Stimulated activated CD8-positive, alpha-beta memory T cell treated with anti-CD3 and anti-CD28 coated beads, Interleukin-2, amount 100 ng/mL, for 1 hour (primary cell): ENCODE measurements at places on chromosomes 2 and 18.

DNA sequence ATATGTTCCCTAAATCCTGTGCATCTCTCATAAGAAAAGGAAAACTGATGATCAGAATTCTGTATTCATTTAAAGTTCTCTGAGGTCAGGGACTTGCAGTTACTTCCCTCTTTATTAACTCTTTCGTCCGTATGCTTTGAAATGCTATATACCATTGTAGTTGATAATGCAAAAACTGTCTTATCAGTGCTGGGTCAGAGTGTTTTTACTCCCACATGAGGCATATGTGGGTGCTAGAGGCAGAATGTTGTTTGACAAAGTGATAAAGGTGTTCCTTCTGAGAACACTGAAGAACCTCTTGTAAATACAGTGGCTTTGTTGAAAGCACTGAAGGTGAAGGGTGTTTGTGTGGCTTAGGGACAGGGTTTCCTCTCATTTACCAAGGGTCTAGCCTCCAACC, 136.5 kb upstream of the NFATC1 start:
- DNase-seq: no peak

- DNase-seq: no peak
These were observed 88.2 kb upstream of the MCFD2 start for GRCh38 chr2:47003641-47004427.

DNA sequence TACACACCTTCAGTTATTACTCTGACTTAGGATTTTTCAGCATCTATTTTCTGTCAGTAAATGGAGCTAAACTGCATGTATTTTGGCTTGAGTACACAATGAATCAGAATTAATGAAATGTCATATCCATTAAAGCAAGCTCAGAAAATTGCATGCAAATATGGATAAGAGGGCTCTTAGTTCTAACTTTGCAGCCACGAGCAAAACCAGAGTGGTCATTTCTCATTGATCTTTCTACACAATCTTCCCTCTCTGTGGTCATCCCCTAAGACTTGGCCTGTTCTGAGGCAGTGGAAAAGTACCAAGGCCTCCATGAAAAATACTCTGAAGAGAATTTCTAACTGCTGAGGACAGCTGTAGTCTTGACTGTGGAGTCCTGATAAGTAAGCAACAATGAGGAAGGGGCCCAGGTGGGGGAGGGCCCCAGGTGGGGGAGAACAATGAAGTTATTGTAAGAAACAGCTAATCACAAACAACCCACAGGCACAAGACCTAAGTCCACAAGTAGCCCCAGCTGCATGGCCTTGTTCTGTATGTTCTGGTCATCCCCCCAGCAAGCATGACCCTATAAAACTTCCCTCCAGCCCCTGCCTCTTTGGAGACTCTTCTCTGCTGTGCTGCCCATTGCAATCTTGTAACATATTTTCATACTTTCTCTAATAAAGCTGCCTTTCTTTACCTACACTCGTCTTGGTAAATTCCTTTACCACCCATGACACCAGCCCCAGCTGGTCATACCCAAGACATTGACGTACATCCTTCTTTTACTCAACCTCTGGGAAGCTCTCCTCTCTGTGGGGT, 230.3 kb downstream of the TDRD15 start:
- DNase-seq: no peak

GRCh38 chr2:5328826-5329225, 363.4 kb upstream of the SOX11 start:
- DNase-seq: no peak

- DNase-seq: no peak
These were observed 43.9 kb downstream of the NFATC1 start for GRCh38 chr18:79439628-79440023.

DNA sequence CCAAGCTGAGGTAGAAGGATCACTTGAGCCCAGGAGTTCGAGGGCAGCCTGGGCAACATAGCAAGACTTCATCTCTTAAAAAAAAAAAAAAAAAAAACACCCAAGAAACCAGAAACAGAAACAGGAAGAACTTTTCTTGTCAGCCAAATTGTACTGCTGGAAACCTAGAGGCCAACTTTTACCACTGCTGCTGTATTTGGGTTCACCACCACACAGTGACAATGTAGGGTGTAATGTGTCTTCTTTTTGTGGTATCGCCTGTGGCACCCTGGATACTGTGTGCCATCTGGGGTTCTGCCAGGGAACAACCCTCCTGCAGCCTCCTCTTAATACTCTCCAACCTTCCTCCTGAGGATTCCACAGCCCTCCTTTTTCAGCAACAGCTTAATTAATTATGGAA, 72.6 kb downstream of the STK39 start:
- DNase-seq: no peak

- DNase-seq: no peak
These were observed 69.8 kb downstream of the REV1 start for GRCh38 chr2:99420031-99420430.

GRCh38 chr2:10440736-10441135, 7.4 kb downstream of the ODC1 start:
- DNase-seq: no peak

GRCh38 chr18:61992923-61993322, 100.1 kb upstream of the RNF152 start:
- no peak for DNase-seq

DNA sequence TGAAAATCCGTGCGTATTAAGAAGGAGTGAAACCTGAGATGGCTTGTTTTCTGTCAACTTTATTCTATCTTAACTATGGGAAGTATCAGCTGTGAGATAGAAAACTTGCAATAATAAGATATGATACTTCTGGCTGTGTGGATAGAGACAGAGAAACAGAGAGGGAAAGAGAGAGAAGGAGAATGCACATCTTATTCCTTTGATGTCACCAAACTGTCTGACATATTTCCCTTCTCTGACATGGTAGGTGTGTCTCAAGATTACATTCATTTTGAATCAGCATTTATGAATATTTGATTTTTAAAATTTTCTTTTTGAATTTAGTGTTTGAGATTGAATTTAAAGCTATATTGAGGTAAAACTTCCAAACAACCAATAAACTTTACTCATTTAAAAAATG, 69.4 kb downstream of the CDC42EP3 start:
- no peak for DNase-seq

DNA sequence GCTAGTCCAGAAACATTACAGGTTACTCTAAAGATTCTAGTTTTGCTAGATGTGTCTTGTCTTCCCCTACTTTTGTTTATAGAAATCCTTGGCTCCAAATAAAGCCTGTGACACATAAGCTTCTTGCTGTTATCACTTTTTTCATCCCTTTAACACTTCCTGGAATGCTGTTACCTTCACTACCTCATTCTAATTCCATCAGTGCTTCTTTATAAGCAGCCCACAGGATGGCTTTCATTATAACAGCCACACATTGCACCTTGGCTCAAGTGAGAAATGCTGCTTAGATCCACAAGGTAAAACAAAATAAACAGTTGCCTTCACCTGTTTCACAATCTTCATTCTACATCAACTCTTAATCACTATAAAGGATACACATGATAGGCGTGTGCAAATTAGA, 221.7 kb downstream of the SLC8A1 start:
- DNase-seq: no peak

DNA sequence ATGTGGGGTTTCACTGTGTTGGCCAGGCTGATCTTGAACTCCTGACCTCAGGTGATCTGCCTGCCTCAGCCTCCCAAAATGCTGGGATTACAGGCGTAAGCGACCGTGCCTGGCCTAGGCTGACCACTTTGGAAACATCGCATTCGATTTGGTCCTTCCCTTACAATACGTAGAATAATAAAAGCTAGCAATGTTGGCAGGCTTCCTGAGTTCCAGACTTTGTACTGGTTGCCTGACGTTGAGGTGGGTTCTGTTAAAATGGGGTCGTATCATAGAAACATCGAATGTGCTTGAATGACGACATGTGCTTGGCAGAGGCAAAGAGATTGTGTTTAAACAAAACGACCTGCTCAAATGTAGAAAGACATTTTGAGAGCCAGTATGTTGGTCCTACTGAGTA, 56.1 kb downstream of the LTBP1 start:
- no peak for DNase-seq

DNA sequence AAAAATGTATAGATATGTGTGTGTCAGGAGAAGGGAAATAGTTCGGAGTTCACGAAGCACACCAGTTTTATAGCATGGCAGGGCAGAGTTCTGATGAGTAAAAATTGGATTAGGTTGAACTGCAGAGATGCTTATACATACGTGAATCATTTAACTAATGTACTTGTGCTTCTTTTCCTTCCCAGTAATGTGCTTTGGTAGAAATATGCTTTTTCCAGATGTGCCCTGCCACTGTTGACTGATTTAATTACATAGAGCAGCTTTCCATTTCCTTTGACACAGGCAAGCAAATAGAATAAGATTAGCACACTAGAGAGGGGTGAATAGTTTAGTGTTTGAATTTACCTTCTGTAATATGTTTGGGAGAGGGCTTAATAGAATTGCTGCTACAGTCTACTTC, 28.9 kb upstream of the ARMC9 start:
- DNase-seq: no peak

GRCh38 chr2:96957244-96957643, 29.1 kb downstream of the FAM178B start:
- DNase-seq: no peak

- DNase-seq: no peak
These were observed 54.4 kb downstream of the RAB31 start for GRCh38 chr18:9762526-9762925.

DNA sequence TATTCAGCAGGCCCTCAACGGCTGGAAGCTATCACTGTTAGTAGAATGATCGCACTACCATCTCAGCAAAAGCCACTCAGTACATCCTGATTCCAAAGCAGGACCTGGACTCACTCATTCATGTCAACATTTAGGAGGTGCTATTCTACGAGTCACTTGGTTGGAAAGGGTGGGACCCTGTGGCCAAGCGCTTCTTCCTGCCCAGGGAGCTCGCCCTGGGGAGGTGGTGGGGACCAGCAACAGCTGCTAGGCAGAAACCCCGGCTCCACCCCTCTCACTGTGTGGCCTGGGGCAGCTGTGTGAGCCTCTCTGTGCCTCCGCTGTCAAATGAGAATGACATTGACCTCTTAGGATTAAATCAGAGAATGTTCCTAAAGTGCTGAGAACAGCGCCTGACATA, 231.4 kb downstream of the EIPR1 start:
- no peak for DNase-seq

- DNase-seq: no peak
These were observed 507.5 kb downstream of the SLC4A3 start for GRCh38 chr2:220134756-220135534.

DNA sequence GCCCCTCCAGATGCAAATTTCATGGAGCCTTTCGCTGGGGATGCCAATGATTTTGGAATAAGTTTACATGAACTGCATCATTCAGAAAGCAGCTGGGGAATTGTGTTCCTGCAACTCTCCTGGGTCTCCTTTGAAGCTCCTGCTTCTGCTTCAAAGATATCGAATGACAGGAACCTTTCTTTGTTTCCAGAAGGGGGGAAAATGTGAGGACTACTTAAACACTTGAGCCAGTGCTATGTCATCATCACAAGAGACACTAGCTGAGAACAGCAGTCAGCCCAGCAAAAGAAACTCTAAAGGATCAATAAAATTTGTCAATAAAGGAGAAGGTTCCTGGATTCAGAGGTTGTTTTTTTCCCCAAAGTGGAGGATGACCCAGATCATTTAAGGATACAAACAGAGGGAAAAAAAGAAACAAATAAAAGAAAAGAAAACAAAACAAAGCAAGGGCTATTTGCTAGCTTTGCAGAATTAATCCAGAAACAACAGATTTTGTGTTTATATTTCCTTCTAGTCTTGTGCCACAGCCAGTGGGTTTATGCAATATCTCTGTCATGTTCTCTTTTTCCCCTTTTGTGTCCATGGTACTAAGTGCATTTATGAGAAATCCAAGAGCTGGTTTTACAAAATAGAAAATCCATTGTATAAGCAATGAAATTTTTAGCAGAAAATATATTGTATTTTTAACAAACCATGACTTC, 463.7 kb downstream of the CDH2 start:
- DNase-seq: no peak

- no peak for DNase-seq
These were observed 32.6 kb upstream of the ANXA4 start for GRCh38 chr2:69709290-69709689.

- DNase-seq: no peak
These were observed 153.6 kb downstream of the MTCL1 start for GRCh38 chr18:8858888-8859511.

DNA sequence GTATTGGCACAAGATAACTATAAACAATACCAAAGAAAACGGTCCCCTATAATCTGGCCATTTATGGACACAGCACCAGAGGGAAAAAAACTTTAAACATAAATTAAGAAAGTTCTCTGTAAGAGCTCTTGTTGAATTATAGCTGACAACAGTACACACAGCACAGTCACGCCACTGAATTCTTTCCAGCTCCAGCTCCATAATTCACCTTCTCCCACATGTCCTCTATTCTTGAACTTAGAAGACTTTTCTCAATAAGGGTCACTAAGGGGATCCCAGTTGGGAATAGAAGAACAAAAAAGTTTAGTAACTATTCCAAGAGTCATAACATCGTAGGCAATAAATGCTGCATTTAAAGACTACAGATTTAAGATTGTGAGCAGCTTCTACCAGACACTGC, 124.6 kb upstream of the CYP1B1 start:
- DNase-seq: no peak

GRCh38 chr18:30486856-30487255, 555.7 kb downstream of the DSC3 start:
- no peak for DNase-seq

DNA sequence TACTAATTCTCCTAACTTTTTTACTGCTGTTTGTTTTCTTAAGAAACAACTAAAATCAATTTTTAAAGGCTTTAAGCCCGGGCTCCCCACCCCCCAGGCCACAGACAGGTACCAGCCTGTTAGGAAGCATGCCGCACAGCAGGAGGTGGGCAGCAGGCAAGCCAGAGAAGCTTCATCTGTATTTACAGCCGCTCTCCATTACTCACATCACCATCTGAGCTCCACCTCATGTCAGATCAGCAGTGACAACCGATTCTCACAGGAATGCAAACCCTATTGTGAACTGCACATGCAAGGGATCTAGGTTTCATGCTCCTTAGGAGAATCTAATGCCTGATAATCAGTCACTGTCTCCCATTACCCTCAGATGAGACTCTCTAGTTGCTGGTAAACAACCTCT, 517.0 kb downstream of the NRXN1 start:
- DNase-seq: no peak

GRCh38 chr2:44997963-44998362, 11.3 kb downstream of the SIX2 start:
- DNase-seq: no peak

DNA sequence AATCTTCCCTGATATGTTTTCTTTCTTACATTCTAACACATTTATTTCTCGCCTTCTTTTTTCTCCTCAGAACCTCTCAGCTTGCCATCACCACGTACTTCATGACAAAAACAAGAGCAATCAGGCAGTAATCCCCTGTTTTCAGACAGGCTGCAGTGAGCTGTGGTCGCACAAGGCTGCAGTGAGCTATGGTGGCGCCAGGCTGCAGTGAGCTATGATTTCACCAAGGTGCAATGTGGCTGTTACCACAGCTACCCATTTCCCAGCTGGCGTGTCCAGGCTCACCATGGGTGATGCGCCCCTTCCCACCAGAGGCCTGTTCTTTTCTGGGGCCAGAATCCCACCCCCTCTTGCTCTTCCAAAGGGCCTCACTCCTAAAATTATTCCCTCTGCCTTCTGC, 25.8 kb downstream of the TCF23 start:
- no peak for DNase-seq

GRCh38 chr18:73626859-73627258, 520.8 kb downstream of the FBXO15 start:
- DNase-seq: no peak
